Activated naive CD4-positive, alpha-beta T cell (primary cell): ENCODE measurements at places on chromosomes 3 and 15.

DNA sequence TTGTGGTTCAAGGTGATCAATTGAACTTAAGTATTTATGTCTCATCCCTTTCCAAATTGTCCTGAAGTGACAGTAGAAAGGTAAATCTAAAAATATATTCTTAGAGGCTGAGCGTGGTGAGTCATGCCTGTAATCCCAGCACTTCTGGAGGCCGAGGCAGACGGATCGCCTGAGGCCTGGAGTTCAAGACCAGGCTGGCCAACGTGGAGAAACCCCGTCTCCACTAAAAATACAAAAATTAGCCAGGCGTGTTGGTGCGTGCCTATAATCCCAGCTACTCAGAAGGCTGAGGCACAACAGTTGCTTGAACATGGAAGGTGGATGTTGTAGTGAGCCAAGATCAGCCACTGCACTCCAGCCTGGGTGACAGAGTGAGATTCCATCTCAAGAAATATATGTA, 226.6 kb downstream of the DPH6 start:
- DNase-seq = no peak

DNA sequence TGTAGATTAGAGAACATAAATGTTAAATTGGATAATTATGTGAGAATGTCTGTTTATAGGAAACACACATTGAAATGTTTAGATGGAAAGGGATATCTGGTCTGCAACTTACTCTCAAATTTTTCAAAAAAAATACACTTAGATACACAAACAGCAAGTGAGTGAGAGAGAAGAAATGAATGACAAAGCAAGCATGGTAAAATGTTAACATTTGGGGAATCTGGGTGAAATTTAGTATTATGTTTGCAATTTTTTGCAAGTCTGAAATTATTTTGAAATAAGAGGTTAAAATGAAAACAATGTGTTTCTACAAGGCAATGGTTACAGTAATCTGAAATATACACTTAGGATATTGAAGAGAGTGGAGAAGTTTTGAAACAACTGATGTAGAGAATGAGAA, 134.3 kb downstream of the GLDN start:
- no peak for DNase-seq

DNA sequence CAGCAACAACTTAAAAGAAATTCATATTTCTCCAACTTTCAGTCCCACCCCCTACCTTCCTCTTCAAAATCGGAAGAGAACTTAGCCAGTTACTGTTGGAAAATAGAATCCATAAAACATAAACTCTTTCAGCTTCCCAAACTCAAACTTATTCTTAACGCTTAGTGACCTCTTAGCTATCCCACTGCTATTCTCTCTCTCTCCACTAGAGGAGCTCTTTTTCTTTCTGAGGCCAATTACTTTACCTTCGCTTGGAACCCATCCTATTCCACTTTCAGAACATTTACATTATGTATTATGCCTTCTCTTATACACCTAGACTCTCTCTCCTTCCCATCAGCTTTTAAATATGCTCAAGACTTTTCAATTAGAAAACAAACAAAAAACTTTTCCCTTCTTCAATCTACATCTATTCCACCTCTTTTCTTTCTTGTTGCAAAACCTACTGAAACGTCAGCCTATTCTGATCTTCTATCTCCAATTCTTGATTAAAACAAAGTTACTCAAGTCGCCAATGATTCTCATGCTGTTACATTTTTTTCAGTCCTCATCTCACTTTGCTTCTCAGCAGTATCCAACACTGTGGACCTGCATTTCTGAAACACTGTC, 13.4 kb upstream of the GHSR start:
- no peak for DNase-seq

DNA sequence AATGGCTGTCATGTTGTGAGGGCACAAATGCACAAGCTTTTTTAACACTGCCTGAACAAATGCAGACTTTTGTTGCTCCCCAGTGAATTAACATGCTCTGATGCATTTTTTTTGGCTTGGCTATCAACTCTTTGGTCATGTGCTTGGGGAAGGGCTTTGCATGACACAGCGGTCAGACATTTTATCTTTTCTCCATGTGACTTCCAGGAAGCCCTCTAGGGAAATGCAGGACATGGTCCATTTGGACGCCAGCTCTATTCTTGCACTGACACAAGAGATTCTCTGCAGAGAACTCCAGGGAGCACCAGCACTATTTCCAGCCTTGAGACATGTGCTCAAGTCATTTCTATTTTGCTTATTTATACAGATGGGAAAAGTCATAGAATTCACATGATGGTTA, 46.2 kb downstream of the NEK11 start:
- no peak for DNase-seq

DNA sequence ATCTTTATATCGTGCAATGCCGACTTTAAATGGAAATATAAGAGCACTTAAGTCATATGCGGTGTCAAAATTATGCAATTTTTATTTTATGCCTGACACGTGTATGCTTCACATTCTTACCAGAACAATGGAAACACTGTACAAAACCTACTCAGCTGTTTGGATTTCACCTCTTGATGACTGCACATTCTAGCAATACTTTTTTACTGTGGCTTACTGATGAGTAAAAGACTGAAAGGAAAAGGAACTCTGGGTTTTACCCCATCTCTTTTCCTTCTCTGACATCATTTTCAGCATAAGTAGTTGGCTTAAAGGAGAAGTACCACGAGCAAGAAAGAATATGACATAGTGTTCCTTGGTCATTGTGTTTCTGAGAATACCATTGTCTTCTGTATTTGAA, 142.8 kb downstream of the POLR2M start:
- DNase-seq = no peak

DNA sequence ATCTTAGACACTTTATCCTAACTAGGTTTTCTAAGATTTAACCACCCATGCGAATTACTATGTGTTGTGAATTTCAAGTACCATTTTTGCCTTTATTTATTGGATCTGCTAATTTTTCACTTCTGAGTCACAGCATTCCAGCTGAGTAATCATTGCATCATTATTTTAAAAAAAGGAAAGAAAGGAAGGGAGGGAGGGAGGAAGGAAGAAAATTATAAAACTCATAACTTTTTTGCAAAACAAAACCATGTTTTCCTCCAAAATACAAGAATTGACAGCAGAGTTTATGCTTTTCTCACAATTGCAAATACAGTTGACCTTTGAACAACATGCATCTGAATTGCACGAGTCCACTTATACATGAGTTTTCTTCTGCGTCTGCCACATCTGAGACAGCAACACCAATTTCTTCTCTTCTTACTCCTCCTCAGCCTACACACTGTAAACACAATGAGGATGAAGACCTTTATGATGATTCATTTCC, 651.4 kb upstream of the NECTIN3 start:
- DNase-seq = no peak

DNA sequence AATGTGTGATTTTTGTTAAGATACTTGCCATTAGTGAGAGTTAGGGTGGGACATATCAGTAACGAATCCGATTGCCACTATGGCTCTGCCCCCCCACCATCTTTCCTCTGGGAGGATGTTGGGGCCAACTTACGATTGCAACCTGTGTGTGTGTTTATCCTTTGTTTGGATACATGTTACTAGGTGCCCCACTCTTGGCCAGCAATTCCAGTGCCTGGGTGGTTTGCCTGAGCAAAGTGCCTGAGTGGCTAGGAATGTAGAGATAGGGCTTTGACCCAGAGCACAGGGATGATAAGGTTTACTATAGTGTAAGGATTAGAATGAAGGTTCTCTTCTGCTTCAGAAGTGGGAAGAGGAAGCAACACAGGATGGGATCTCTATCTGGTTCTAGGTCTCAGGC, 231.8 kb downstream of the TP63 start:
- DNase-seq = no peak

- DNase-seq = no peak
Observed at GRCh38 chr3:107432013-107432515, 54.8 kb downstream of the CCDC54 start.

DNA sequence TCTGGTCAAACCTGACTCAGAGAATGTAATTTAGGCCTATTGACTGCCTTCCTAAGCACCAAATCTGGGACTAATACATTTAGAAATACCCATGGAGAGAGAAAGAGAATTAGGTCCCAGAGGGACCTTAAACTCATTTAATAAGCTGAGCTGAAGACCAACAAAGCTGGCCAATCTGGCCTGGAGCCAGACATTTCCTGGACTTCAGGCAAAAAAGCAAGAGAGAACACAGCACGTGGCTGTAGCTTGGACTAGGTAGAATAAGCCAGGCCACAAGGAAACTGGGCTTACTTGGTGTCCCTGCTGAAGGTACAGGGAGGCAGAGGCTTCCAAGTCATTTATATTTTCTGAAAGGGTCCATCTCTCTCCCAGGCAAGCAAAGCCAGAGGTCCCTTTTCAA, 88.1 kb downstream of the RTP4 start:
- no peak for DNase-seq

DNA sequence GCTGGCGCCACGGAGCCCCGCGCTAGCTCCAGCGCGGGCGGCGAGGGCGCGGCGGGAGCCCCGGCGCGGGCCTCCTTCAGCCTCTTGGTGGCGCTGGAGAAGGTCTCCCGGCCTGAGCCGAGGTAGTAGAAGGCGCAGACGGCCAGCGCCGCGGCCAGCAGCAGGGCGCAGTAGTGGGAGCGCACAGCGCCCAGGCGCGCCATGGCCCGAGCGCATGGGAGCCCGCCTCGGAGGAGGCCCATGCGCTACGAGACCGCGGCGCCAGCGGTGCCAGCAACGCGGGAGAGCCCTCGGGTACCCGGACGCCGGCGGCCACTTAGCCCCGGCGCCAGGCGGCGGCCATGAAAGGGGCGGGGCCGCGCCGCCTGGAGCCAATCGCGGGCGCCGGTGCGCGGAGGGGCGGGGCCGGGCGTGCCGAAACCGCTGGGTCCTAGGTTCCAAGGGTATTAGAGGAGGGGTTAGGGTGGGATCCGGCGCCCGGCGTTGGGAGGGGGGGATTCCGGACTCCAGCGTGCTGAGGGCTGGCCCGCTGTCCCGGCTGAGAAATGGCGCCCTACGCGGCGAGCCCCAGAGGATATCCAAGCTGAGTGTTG, at the start of gene XXYLT1:
Gene XXYLT1 (minus strand): TSS at position 343 of the 593 bp plus-strand sequence. CDS start 101 bp downstream, at position 242.
- peak; percentile 79 for DNase-seq

- no peak for DNase-seq
Observed at GRCh38 chr15:31523027-31523654, 196.5 kb downstream of the KLF13 start.

DNA sequence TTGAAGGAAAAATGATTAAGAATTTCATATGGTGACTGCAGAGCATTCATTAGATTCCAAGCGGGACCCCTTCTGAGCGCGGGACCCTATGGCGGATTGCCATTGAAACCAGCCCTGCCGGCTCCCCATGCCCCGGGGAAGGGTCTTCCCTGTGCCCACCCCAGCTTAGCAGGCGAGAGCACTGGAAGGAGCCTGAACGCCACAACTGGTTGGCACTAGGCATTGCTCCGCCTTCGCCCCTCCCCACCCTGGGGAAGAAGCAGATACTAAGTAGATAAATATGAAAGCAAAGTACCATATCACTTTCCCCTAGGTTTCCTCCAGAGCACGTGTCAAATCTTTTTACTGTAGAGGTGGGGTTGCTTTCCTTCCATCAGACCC, 70.7 kb downstream of the CYP19A1 start:
- no peak for DNase-seq

GRCh38 chr3:59605318-59605717, 555.5 kb upstream of the CFAP20DC start:
- no peak for DNase-seq

GRCh38 chr3:94304954-94305353, 242.1 kb downstream of the NSUN3 start:
- no peak for DNase-seq

GRCh38 chr15:94743668-94744067, 512.3 kb downstream of the MCTP2 start:
- no peak for DNase-seq

- no peak for DNase-seq
Observed at GRCh38 chr3:127406309-127407025, 118.6 kb upstream of the PRR20G start.

DNA sequence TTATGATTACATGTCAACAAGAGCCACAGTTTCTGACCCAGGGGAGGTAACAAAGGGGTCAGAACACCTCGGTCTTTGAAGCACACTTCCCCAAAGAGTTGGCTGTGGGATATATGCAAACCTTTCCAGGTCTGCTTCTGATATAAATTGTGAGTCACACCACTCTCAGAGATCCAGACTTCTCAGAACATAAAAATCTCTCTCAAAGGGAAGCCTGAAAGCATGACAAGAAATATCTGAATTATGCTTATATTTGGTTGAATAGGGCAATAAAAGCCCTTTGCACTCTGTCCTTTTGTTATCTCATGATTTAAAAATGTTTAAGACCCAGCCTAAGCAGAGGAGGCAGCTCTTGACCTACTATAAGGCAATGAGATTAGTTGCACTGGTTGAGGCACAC, 56.8 kb downstream of the MYH15 start:
- no peak for DNase-seq
